Vagina (tissue), 2 donors: ENCODE measurements at places on chromosomes 6 and 20.

DNA sequence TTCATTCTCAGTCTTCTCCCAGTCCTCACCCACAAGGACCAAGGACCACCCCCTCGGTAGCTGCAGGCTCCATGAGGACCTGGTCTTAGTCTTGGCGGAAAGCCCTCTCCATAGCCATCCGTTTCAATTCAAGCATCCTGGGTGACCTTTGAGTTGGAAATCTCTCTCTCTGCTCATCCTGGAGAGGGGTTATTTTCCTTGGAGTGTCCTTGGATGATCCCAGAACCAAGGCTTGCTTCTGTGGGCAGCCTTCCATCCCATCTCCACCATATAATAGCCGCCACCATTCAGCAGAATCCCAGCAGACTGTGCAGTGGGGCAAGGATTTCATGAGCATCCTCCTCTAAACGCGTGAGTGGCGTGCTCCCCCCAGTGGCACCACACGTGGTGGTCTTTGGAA lies at the start of gene BPIFA2:
BPIFA2 (plus strand) TSS at position 301 of the 400 bp plus-strand sequence. CDS start 987 bp downstream, outside the sequence.
- no peak for DNase-seq

GRCh38 chr6:115004982-115005381 lies 662.2 kb upstream of the HS3ST5 start:
- DNase-seq: no peak

- DNase-seq: no peak
These were observed 18.6 kb downstream of the ARID1B start for GRCh38 chr6:156795825-156796224.

GRCh38 chr6:51273228-51273961 lies 454.7 kb downstream of the TFAP2B start:
- DNase-seq: no peak

GRCh38 chr6:66051812-66052211 lies 344.8 kb upstream of the EYS start:
- DNase-seq: no peak

- no peak for DNase-seq
These were observed 177.5 kb downstream of the GJA1 start for GRCh38 chr6:121612927-121613326.
